ENCODE measurements at places on chromosomes 6 and 20.

DNA sequence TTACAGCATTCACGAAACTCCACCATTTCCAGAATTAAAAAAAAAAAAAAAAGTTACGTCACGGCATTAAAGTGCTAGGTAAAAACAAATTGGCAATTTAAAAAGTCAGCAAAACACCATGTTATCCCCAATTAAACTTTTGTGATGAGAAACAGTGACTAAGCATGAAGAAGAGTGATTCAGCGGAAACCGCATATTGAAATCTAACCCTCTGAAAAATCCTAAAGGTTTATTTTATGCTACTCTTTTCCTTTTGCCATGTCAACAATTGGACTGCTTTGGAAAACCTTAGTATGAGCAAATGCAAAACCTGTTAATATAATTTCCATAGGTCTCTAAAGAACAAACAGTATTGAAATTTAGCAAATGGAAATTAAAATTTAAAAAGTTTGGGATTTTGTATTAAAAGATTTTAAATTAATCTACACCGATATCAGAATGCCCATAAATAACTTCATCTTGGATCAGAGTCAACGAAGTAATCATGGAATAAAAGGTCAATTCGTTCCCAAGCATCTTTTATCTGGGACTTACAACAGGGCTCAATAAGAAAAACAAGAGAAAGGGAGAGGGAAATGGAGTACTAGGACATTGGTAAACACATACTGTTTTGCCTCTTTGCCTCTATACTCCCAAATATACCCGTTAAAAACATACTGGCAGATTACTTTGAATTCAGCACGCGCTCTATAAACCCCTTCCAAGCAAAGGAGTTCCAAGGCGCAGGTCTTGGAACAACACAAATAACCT lies 1.1 kb downstream of the FBXO30 start:
- DNase-seq: no peak

GRCh38 chr6:148735989-148736388 lies 10.8 kb upstream of the UST start:
- no peak for DNase-seq

DNA sequence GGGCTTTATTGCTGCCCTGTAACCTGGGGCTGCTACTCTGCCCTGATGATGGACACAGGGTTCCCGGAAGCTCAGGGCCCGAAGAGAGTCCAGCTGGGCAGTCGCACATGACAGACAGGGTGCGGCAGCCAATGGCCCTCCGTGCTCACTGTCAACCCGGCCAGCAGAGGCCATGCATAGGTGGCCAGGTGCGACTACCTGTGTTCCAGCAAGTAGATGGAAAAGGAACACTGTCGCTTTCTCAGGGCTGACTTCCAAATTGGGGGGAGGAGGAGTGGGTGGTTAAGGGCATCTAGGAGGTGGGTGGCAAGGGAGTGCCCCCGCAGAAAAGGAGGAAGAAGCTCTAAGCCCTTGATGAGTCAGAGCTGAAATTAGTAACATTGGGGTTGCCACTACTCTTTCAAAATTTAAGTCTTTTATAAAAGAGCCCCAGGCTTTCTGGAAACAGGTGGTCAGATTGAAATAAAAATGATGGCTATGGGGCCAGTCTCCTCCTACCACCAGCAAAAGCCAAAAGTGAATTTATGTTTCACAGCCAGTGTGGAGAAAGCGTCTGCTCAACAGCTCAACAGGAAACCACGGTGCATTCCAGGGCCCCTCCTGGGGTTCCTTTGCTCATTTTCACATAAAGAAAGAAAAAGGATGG lies 2.3 kb upstream of the RAMACL start:
- no peak for DNase-seq

GRCh38 chr6:122286512-122286911 lies 112.9 kb upstream of the HSF2 start:
- no peak for DNase-seq

GRCh38 chr6:31143148-31143547 lies 4.3 kb upstream of the PSORS1C2 start:
- no peak for DNase-seq

GRCh38 chr20:4613184-4613583 lies 108.5 kb upstream of the PRND start:
- no peak for DNase-seq

DNA sequence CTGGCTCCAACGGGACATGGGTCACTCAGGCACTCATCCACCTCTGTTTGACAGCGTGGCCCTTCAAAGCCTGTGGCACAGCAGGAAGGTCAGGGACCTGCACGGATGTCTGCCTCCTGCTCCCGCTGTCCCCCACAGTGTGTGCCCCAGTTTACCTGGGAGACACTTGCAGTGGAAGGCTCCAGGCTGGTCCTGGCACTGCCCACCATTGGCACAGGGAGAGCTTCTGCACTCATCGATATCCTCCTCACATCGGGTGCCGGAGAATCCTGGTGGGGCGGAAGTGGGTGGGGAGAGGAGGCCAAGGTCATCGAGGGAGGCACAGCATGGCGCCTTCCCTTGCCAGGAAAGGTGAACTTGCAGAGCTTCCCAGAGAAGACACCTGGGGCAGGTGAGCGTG lies 6.9 kb downstream of the NOTCH4 start:
- DNase-seq: no peak

Measured in activated T-cell treated with anti-CD3 and anti-CD28 coated beads, Interleukin-2, amount 50 U/mL, for 24 hours (primary cell).